NCI-H1417 (cell line): ENCODE measurements at places on chromosomes 4 and X.

GRCh38 chrX:13119386-13119785 is 75.0 kb upstream of the FAM9C start:
- no peak for DNase-seq

DNA sequence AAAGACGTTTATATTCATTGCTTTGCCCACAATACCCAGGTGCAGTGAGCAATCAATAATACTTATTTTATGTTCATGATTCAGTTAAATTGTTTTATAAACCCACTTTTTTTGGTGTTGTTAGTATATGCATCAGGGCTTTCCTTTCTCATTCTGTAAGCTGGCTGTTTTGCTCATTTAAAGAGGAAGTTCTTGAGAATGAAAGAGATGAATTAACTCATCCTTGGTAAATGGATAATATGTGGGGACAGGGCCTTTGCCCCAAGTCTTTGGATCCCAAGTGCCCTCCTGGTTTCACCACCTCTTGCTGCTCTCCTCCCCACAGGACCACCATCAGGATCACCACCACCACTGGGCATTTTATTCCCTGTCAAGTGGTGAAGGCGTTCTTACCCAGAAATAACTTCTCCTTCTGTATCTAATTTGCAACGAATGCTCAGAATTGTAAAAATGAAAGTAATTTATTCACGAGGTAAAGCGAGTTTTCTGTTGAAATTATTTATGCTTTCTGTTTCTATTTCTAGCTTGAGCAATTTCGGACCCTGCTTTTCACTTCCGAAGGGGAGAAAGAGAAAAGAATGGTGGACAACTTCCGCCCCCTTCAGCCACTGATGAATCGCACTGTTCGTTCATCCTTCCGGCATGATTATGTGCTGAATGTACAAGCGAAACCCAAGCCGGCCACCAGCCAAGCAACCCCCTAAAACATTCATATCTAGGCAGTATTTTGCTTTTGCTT is 8.2 kb upstream of the ZRSR2 start:
- no peak for DNase-seq

- no peak for DNase-seq
Observed at GRCh38 chrX:110308220-110308619, 9.7 kb downstream of the AMMECR1 start.

DNA sequence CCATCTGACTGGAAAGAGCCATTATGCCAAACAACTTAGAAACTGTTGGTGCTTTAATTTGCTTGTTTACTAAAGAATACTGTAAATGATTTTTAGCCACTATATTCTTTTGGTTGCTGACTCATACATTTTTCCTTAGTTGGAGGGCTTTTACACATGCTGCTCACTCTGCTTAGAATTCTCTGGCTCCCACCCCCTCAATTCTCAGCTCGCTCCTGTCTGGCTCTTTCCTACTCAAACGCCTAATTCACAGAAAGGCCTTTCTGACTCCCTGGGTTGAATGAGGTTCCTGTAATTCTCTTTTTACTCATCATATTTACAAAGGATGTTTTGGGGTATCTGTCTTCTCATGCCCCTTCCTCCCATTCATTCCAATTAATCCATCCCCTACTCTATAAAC is 26.1 kb upstream of the PARM1 start:
- DNase-seq, result no peak

DNA sequence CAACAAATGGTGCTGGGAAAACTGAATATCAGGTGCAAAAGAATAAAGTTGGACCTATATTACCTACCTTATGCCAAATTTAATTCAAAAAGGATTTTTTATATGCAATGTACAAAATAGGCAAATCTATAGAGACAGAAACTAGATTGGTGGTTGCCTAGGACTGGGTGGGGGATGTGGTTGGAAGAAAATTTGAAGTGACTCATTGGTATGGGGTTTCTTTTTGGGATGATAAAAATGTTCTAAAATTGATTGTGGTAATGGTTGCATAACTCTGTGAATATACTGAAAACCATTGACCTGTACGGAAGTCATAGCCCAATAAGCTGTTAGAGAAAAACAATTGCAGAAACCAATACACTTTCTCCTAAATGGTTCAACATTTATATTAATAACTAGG is 72.1 kb downstream of the COL4A5 start:
- DNase-seq, result no peak

DNA sequence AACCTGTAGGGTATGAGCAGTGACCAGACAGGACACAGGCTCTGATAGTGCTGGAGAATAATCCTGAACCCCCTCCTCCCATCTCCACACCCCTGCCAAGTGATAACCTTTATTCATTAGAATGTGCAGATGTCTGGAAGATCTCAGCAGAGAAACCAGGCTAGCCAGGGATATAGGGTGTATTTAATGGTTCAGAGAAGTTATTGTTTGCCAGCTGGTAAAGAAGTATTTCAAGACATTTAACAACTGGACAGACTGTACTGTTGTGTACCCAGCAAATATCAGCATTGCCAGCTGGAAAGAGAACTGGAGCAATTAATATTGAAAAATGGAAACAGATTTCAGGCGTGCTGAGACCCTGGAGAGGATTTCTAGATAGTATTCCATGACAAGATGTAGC is 94.5 kb downstream of the RASGEF1B start:
- no peak for DNase-seq

DNA sequence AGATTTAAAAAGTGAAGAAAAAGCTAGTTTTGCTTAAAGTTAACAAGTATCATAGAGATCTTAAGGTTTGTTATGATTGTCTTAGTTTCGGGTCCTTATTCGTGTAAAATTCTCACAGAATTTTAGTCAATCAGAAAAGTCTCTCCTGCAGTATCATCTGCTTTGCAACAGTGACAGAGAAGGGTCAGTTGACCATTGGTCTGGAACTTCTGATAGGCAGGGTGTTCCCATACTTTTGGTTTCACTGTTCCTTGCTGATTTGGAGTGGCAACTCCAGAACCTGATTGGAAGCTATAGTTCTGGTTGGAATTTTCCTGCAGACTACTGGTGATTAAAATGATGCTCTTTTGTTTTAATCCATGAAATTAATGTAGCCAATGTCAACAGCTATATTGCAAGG is 1.8 kb downstream of the IL15 start:
- no peak for DNase-seq

- DNase-seq, result no peak
Observed at GRCh38 chr4:8411351-8412180, 29.0 kb downstream of the ACOX3 start.

GRCh38 chrX:127621780-127622179 is 430.4 kb downstream of the ACTRT1 start:
- DNase-seq, result no peak

DNA sequence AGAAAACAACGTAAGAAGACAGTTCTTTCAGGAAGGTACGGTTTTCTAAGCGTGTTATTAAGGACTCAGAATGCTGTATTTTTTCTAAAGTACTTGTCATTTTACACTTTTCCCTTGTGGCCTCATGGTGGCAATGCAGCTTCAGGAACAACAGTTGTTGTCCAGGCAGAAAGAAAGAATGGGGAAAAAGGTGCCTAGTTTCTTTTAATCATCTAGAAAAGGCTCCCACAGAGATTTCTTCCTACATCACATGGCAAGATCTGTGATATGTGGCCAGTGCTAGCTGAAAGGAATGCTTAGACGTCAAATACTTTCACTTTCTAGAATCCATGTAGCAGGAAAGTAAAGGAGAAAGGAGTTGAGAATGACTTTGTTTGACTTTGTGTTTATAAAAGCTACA is 49.0 kb upstream of the TRAM1L1 start:
- no peak for DNase-seq

- DNase-seq, result no peak
Observed at GRCh38 chr4:87122252-87122651, 98.2 kb downstream of the KLHL8 start.

- no peak for DNase-seq
Observed at GRCh38 chr4:36325926-36326325, 44.5 kb downstream of the DTHD1 start.

DNA sequence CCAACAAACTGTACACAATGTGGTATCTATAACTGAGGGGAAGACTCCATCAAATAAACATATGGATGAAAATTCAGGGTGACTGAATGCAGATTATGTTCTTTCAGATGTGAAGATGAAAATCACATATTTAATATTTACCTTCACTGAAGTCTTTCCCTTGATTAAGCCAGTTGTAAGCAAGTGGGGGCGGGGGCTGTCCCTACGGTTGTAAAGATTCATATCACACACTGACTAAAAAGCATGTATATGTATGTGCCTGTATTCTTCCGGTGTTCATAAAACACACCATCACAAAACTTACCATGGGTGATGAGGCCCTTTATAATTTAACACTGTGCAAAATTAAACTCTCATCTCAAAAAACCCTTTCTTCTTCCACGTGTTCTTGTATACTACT is 1.3 kb downstream of the TAB3 start:
- DNase-seq, result no peak

GRCh38 chrX:45134775-45135174 is 65.9 kb downstream of the DIPK2B start:
- DNase-seq, result no peak

- no peak for DNase-seq
Observed at GRCh38 chrX:28042260-28042659, 61.0 kb upstream of the DCAF8L1 start.

- DNase-seq, result no peak
Observed at GRCh38 chr4:88008743-88009171, 1.3 kb downstream of the PKD2 start.

GRCh38 chrX:24732766-24733500 is 39.2 kb downstream of the POLA1 start:
- no peak for DNase-seq

DNA sequence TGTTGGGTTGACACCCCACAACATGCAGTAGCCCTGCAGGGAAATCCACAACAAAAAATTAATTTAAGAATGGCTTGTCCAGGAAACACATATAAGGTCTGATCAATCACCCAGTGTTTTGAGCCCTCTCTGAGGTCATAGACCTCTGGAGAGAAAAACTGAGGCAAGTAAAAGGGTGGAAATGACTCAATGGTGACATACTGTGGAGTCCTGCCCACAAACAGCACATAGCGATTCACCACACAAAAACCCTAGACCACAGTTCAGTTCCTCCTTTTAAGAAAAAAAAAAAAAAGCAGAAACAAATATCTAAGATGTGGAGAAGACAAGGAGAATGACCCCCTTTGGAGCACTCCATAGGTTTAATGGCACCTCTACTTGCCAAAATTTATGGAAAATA is 2691.0 kb downstream of the PCDH7 start:
- no peak for DNase-seq

GRCh38 chr4:13240066-13240465 is 244.1 kb downstream of the RAB28 start:
- DNase-seq, result no peak

GRCh38 chrX:148310426-148311165 is 189.8 kb upstream of the AFF2 start:
- no peak for DNase-seq

DNA sequence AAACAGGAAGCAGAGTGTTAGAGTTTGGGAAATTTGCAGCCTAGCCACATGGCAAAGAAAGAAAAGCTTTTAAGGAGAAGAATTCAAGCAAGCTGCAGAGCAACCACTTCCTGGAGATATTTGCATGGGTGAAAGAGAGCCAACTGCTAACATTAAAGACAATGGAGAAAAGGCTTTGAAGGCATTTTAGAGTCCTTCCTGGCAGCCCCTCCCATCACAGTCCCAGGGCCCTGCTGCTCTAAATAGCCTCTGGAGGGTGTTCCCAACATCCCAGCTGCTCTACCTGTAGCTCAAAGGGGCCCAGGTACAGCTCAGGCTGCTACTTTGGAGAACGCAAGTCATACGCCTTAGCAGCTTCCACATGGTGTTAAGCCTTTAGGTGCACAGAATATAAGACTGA is 235.9 kb upstream of the FMR1 start:
- DNase-seq, result no peak

DNA sequence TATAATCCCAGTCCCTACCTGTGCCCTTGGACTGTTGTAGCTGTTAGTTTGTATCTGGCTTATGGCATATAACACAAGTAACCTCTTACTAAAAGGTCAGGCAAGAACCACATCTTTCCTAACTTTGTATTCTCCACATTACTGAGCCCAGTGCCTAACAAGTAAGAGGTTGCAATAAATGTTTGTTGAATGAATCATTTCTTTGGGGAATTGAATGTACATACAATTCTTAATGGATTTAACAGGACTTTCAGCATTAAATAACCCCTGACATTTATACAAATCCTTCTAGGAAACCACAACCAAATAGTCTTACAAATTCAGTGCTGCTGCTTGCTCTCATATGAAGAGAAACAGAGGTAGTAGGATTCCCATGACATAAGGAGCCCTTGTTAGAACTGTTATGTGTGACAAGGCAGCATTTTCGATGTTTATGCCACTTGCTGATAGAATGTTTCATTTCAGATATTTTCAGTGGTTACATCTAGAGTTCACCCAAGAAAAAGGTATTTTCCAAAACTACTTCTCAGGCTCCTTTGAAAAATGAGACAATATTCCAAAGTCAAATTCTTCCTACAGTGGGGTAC is 62.0 kb downstream of the MBNL3 start:
- no peak for DNase-seq

GRCh38 chrX:136694431-136695087 is 46.6 kb downstream of the CD40LG start:
- DNase-seq, result peak; percentile 28

DNA sequence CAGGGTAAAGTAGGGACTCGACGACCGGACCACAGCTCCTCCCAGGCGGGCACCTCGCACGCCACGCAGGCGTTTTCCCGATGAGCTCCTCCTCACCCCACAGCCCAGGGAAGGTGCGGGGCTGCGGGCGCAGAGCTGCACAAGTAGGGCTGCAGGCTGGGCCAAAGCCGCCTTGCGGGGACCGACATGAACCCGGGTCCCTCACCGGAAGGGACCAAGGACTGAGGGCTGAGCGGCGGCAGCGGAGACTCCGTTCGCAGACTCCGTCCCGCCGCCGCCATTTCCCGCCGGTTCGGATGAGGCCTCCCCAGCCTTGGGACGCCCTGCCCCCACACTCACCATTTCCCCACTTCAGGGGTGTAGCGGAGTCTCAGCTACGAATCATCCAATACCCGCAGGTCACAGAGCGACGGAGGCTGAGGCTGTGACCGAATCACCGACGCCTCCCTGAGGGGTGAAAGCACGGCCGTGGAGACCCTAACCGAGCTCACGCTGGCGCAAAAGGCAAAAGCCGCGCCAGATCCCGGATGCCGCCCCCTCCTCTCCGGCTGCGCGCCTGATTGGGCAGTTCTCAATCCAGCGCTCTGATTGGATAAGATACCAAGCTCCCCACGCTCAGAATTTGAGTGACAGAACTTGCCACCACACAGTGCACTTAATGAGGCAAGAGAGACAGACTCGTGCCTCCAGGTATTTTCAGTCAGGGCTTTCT is at the start of gene ZNF732:
TSS of gene ZNF732 (minus strand) at position 506 of the 712 bp plus-strand sequence. CDS start at position 342, 164 bp downstream.
- no peak for DNase-seq
